ENCODE measurements at places on chromosomes 13 and 19.
A peak's percentile ranks its signal among the peaks of the same experiment; 100 is the strongest.

- no peak for DNase-seq
Observed at GRCh38 chr19:11016631-11017030, 55.8 kb downstream of the SMARCA4 start.

DNA sequence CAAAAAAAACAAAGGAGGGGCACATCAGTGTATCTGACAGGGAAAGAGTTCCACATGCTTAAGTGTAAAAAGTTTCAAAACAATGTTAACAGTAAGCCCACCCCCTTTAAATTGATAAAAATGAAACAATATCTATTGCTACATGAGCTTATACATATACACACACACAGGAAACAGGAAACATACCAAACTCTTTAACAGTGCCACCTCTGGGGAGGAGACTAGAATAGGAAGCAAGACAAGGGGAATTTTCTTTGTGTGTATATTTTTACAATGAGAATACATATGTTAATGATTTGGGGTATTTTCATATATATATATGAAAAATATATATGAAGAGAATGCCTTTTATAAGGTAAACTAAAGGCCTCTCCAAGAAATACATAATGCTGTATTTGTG, 44.7 kb downstream of the TPT1 start:
- peak; percentile 30 for DNase-seq

- DNase-seq: no peak
Observed at GRCh38 chr19:45117167-45117594, 24.2 kb downstream of the PPP1R37 start.

DNA sequence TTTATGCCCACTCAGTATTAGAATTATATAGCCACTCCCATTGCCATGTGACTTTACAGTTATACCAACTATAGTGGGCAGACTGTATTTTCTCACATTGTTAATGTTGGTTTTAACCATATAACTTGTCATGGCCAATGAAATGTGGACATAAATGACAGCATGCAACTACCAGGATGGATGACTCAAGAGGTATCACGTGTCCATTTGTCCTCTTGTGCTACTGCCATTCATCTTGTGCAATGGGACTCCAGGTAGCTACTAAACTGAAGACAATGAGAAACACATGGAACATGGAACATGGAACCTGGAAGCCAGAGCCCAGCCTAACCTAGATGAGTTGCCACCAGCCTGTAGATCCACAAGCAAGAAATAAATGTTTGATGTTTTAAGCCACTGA, 242.7 kb upstream of the IPO5 start:
- DNase-seq: no peak

GRCh38 chr19:45638930-45639729, at the start of gene EML2:
EML2 (minus strand) TSS chr19:45639397; CDS start chr19:45639376, 21 bp downstream.
- peak; percentile 22 for DNase-seq

Measured in kidney capillary endothelial cell (primary cell).